ENCODE measurements at places on chromosomes 2 and 18.

DNA sequence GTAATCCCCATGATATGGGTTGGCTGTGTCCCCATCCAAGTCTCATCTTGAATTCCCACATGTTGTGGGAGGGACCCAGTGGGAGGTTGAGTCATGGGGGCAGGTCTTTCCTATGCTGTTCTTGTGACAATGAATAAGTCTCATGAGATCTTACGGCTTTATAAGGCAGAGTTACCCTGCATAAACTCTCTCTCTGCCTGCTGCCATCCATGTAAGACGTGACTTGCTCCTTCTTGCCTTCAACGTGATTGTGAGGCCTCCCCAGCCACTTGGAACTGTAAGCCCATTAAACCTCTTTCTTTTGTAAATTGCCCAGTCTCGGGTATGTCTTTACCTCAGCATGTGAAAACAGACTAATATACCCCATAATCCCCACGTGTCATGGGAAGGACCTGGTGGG is 61.9 kb upstream of the LDAH start:
- no peak for DNase-seq

DNA sequence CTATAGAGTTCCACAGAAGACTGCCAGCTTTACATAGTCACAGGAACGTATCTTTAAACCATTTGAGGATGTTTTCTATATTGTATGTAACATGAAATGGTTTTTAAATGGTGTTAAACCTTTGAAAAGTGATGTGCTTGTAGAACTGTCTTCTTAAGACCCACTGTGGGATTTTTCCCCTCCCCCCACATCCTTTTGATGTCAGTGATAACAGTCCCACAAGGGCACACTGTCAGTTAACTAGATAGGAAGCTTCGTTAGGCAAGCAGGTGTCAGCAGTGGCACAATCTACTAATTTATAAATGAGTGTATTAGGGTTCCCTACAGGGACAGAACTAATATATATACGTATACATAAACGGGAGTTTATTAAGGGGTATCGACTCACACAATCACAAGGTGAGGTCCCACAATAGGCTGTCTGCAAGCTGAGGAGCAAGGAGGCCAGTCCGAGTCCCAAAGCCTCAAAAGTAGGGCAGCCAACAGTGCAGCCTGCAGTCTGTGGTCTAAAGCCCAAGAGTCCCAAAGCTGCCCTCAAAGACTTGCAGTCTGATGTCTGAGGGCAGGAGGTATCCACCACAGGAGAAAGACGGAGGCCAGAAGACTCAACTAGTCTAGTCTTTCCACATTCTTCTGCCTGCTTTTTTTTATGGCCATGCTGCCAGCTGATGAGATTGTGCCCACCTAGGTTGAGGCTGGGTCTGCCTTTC is 23.8 kb upstream of the HNRNPLL start:
- no peak for DNase-seq

DNA sequence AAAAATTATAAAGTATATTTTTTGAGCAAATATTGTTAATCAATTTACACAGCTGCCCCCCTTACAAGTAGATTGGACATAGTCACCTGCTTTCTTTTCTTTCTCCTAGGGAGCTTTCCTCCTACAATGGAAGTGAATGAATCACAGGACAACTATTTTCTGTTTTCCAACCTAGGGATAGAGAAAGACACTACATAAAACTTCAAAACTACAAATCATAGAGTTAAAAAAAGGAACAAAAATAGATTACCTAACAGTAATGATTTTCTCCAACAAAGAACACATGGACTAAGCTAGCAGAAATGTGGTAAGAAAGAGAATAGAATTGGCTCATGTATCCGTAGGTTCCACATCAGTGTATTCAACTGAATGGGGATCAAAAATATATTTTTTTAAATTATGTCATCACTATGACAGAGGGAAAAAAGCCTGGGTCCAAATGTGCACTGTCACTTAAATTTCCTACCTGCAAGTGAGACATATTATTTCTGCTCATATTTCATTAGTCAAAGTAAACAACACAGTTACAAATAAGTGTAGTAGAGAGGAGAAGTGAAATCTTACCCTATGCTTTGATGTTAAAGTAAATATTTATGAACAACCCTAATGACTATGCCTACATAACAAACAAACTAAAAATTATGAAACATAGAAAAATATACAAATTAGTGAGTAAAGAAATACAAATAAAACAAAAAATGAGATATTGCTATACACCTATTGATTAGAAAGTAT is 756.7 kb downstream of the SOCS6 start:
- DNase-seq: no peak

DNA sequence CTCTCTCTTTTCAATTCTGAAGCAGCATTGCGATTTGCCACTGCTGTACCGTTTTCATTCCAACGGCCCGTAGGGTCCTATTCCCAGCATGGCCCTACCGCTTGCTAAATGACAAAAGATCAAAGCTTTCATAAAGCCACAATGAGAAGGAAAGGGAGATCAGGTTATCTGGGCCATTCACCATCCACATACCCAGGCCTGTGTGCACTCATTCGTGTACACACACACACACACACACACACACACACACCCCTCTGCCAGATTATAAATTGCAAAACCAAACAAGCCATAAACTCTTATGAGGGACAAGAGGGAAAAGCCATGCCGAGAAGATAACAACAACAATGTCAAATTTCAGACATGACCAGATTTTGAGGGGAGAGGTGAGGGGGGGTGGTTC is 282.3 kb downstream of the BCL11A start:
- no peak for DNase-seq

GRCh38 chr18:23703987-23704384 is 14.7 kb downstream of the LAMA3 start:
- DNase-seq: no peak

GRCh38 chr2:48771241-48772014 is 15.9 kb upstream of the LHCGR start:
- DNase-seq: no peak

DNA sequence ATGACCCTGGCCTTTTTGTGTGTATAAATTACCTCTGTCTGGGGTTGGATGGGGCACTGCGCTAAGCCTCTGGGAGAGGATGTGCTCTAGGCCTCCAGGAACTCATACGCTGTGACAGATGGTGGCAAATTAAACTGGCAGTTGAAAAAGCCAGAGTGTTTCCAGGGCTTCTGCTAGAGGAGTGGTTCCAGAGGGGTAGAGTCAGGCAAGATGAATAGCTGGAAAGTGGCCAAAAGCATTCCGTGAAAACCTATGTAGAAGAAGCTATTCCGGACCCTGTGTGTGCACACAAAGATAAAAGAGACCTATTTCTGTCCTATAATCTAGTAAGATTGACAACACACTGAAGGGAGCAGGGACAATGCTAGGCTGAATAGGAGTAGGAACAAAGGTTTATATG is 84.8 kb downstream of the ACTR3 start:
- DNase-seq: no peak

- peak; percentile 7 for DNase-seq
Measured at GRCh38 chr2:9473308-9473984, 905 bp upstream of the IAH1 start.

- no peak for DNase-seq
Measured at GRCh38 chr18:76499021-76499420, 4.0 kb upstream of the ZNF516 start.

- peak; percentile 15 for DNase-seq
Measured at GRCh38 chr2:108169982-108170625, 69.7 kb upstream of the SULT1C3 start.

DNA sequence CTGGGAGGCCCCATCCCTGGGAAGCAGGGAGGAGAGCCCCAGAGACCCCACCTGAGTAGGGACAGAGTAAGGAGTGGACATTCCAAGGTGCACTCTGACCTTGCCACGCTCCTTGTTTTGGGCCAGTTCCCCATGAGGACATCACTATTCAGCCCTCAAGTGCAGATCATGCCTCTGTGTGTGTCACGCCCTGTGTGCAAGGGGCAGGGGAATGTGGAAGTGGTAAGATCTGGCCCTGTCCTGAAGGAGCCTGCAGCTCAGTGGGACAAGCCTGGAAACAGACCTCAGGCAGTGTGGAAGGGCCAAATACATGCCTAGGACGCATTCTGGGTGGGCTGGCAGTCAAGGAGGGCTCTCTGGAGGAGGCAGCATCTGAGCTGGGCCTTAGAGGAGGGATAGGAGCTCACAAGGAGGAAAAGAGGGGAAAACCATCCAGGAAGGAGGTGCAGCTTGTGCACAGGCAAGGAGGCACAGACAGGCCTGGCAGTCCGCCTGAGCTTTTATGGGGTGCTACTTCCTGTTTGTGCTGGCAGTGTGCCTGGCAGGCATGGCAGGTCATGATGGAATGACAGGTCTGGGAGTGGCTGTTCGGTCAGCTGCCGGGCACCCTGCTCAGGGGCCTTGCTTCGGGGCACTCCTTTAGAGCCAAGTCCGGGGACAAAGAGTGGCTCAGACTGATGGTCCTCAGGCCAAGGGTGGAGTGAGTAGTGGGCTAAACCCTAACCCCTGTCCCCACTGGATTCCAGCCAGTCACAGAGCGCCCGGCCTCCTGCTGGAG is 3.3 kb downstream of the KLHL30 start:
- peak; percentile 58 for DNase-seq

GRCh38 chr18:13112982-13113381 is 105.6 kb upstream of the LDLRAD4 start:
- peak; percentile 37 for DNase-seq

DNA sequence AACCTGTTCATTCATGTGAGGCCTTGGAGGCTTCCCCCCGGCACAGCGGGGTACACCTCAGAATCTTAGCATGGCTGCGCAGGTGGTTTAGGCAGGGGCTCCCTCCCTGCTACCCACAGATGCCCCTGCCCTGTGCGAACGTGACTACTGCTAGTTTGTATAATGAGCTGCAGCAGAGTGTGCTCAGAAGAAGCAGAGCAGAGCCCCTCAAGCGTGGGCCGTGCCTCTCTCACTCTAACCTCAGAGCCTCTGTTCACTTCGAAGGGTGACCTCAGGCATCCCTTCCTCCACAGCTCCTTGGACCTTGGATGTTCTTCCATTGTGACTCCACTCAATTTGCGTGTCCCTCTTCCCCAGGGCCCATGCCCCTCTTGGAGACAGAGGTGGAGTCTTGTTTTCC is 161.6 kb downstream of the CTIF start:
- no peak for DNase-seq

- no peak for DNase-seq
Measured at GRCh38 chr2:44055229-44055628, 59.4 kb upstream of the LRPPRC start.

- peak; percentile 57 for DNase-seq
Measured at GRCh38 chr2:234579231-234579962, 82.5 kb upstream of the ARL4C start.

GRCh38 chr18:2918761-2919550 is 72.2 kb downstream of the EMILIN2 start:
- no peak for DNase-seq

- DNase-seq: no peak
Measured at GRCh38 chr2:110675679-110676078, 2.2 kb downstream of the BUB1 start.

DNA sequence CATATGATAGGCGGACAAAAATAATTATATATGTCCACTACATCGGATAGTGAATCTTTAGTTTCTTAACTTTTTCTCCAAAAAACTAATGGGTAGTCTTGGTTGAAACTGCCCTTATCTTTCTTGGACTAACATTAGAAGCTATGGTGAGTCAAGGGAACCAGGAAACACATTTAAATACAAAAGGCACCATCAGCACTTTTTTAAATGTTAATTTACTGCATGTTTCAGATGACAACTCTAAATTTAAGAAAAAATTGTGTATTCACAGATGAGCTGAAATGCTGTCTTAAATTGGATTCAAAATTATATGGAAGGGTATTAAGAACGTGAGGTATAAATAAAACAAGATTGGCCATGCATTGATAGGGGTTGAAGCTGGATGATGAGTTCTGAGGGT is 75.6 kb upstream of the CERS6 start:
- no peak for DNase-seq

DNA sequence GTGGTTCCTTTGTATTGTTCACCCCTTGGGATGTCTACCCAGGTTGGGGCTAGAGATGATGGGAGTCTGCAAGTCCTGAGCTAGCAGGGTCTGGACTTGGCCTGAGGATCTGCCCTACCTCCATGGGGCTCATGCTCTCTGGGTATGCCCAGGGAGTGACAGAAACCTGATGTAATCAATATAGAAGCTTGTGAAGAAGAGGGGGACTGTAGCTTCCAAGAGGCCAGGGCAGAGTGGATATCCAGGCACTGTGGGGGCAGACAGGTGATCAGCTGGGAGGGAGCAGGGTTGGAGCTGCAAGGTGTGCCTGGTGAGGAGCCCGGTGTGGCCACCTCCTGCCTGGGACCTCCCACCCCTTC is 164.2 kb downstream of the CTIF start:
- no peak for DNase-seq

- no peak for DNase-seq
Measured at GRCh38 chr18:47260924-47261701, 9.7 kb upstream of the SKOR2 start.

DNA sequence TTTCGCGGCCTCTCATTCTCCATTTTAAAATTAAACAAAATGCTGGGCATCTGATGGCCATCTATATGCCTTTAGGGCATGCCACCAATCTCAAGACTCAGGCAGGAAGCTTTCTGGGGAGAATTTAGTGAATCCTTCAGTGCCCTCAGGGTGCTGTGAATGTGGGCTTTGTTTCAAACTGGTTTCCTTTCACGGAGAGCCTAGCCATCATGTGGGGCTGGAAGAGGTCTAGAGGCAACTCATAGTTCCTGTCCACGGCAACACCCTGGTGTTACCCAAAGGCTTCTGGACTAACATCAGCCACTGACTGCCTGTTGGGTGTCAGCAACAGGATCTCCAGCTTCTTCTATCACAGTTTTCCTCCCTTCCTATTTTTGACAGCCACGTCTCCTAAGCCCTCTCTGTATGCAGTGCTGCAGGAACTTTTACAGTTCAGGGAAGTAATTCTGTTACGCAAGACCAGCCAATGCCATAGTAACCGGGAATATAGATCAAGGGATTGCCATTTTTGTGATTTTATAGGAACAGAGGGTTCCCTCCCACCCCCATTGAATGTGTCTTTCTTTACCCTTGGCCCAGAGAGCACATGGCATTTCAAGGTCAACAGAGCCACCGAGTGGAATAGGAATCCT is 7.9 kb upstream of the WDR33 start:
- DNase-seq: no peak

GRCh38 chr2:135557530-135557929 is 26.2 kb downstream of the R3HDM1 start:
- DNase-seq: no peak

DNA sequence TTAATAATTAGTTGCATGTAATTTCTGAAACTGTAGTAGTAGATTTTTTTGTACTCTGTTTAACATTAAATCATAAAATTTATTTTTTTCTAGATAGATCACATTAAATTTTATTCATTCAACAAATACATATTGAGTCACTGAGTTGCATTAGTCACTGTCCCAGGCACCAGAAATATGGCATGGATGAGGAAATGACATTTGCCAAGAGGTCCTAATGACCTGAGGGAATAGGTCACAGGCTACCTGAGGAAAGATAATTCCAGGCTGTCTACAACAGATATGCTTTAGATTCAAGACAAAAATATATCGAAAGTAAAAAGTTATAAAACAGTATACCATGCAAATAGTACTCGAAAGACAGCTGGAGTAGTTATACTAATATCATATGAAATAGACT is 852.4 kb upstream of the ACVR2A start:
- no peak for DNase-seq
